Sigmoid colon (tissue), 7 donors: ENCODE measurements at places on chromosomes 13 and 19. TPM values are rescaled to one million over a fixed set of nuclear protein-coding genes. Genes with fewer than 3 reads are reported as not detected.

- no peak for DNase-seq
Observed at GRCh38 chr13:76878043-76878442, 8.2 kb downstream of the KCTD12 start.

- DNase-seq = no peak
Observed at GRCh38 chr13:39803156-39803555, 147.7 kb downstream of the COG6 start.

GZMM gene
- polyA plus RNA-seq = not detected

GRCh38 chr19:48394331-48395169 lies 1.1 kb downstream of the GRIN2D start:
- DNase-seq = no peak

ZNF471 gene
- polyA plus RNA-seq = 0.23 TPM

RCBTB1 gene
- 4.2 TPM for polyA plus RNA-seq

PEX11G gene
- polyA plus RNA-seq = 12.3 TPM

STK24 gene
- 104 TPM for polyA plus RNA-seq

- DNase-seq = no peak
Observed at GRCh38 chr19:33208371-33208895, 14.3 kb downstream of the LRP3 start.
